Stimulated activated CD4-positive, alpha-beta T cell treated with anti-CD3 and anti-CD28 coated beads, Interleukin-4, amount 100 ng/mL, for 4 hours (primary cell): ENCODE measurements at places on chromosomes 3 and 15.

DNA sequence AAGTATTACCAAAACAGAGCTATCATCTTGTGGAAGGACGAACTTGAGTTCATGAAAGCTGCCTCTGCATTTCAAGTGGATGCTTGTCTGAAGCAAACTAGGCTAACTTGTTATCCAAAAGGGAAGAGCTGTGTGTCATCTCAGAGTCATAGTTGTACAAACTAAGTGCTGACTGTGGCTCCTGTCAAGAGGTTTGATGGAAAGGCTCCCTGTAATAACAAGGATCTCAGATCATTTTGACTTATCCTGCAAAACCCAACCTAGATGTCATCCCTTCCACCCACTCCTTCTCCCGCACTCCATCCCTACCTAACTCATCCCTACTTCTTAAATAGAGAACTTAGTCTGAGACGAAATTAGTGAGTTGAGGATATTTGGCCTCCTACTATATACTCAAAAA lies 110.8 kb downstream of the NR2E3 start:
- no peak for DNase-seq

DNA sequence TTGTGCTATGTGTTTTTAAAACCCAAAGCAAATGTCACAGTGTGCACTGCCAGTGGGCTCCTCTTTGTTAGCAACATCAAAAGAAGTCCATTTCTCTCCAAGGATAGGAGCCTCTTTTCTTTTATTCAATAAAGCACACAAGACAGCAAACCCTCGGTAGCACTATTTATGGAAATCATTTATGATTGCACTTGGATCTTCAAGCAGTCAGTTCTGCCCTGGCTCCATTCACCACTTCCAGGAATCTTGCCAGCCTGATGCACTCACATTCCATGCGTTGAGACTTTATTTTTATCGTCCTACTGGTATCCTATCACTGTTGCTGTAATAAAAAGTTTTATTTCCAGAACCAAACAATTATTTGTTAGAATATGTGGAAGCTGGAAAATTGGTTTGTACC lies 412.1 kb downstream of the TBL1XR1 start:
- no peak for DNase-seq

DNA sequence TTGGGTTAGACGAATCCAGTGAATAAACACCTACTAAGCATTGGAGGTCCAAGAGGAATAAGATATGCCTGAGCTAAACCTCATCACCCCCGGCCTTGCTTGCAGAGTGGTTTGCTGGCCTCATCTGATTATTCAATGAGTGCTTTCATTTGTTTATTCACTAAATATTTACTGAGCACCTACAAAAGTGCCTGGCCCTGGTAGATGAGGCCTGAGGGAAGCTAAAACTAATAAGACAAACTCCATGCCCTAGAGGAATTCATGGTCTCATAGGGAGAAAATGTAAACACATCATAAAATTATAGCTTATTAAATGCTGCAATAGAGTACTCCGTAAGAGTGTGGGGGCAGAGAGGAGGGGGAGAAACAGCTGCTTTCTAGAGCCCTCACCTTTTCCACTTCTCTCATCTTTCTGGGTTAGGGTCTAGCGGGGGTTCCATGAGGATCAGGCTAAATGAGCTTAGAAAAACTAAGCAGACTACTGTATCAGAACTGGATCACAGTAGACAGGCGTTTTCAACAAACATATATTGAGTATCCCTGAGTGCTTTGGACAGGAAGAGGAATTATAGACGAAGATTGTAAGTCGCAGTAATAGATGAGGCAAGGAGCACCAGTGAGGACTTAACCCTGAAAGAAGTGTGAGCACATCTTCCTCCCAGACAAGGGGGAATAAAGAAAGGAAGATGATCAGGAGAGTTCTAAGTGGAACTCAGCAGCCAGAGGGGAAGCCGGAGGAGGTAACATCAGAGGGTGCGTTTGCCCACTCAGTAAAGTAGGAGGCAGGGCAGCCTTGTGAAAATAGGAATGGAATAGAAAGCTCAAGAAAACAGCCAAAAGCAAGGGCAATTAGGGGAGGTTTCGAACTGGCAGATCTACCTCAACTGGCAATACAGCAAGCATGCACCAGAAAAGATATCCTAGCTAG lies 31.5 kb upstream of the LAMP3 start:
- no peak for DNase-seq

DNA sequence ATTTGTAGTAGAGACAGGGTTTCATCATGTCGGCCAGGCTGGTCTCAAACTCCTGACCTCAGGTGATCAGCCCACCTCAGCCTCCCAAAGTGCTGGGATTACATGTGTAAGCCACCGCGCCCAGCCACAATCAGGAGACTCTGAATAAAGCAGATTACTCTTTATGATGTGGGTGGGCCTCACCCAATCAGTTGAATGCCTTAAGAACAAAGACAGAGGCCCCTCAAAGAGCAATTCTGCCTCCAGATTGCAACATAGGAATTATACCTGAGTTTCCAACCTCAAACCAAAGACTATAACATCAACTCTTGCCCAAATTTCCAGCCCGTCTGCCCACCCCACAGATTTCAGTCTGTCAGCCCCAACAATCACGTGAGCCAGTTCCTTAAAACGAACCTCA lies 18.8 kb upstream of the FAM174B start:
- DNase-seq: no peak

DNA sequence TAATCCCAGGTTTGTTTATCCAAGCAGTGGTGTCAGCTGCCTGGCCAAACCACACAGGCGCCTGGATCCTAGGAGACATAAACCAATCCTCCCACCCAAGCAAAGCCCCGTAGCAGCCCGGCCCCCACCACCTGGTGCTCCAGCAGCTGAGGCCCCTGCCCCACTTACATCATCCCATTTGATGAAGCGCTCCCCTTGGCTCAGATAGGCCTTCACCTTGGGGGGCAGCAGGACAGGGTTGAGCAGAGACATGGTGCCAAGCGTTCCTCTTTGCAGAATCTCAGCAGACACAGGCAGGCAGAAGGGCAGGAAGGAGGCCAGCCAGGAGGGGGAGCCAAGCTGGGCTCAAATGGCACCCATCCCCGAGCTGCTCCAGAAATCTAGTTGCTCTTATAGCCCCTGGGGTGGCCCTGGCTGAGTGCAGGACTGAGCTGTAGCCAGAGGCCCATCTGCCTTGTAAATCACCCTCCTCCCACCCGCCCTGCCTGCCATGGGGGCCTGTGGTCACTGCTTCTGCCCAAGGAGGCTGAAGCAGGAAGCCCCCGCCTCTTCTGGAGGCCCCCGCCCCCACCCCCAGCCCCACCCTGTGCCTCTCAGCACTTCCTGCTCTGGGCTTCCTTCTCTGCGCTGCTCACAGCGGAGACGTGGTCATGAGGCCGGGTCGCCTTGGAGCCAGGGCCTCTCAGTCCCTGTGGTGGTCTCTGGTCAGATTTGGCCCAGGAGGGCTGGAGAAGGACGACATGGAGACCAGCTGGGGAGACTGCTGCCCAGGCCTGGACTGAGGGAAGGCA lies at the start of gene PLCB2:
PLCB2 (minus strand) TSS at position 515 of the 791 bp plus-strand sequence; CDS start at position 252, 263 bp downstream.
- peak; percentile 56 for DNase-seq

- DNase-seq: peak; percentile 46
These were observed 131.5 kb upstream of the SATB1 start for GRCh38 chr3:18556503-18557135.
